Activated CD4-positive, alpha-beta T cell treated with anti-CD3 and anti-CD28 coated beads, Interleukin-2, amount 10 ng/mL, durations not matched to agents 24 days and 14 days (primary cell): ENCODE measurements at places on chromosomes 5 and 9.

GRCh38 chr5:59209758-59210359 lies 627.0 kb downstream of the RAB3C start:
- DNase-seq = no peak

DNA sequence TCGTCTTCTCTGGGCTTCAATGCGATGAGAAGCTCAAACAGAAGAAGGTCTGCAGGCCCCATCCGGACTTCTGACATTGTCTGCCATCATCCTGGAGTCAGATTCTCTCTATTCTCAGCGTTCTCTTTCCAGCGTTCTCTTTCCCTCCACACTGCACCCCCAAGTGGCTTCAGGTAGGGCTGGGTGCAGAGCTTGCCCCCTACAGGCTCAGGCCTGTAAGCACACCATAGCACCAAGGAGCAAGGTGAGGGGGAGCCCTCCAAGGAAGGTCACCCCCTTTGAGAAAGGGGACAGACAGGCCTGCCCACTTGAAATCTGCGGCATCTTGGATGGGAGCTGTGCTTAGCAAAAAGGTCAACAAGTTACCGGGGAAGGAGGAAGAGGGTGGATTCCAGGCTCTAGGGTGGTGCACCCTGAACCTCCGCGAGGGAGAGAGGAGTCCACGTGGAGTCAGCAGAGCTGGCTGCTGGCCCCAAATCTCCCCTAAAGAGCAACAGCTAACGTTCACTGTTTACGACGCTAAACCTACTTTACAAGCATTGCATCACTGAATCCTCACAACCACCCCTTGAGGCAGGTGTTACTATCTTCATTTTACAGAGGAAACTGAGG lies 27.5 kb downstream of the GPX3 start:
- peak; percentile 75 for DNase-seq

GRCh38 chr5:53303105-53303504 lies 177.3 kb upstream of the FST start:
- peak; percentile 11 for DNase-seq

GRCh38 chr5:77898385-77898784 lies 122.2 kb upstream of the TBCA start:
- no peak for DNase-seq

DNA sequence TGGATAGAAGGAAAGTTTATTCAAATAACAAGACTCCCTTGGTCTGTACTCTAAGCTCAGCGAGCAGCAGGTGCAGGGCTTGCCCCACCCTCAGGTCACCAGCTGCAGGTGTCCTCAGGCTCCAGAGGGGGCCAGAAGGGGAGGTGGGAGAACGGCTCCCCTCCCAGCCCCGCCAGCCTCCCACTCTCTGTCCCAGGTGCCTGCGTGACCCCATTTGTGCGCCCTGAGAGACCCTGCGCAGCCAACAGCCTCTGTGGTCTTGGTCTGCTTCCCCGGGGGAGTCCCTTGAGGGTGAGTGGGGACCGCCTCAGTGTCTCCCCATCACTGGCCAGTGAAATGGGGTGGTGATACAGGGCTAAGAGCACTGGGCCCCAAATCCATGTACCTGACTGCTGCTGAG lies 62.3 kb upstream of the STXBP1 start:
- no peak for DNase-seq
